ENCODE measurements at places on chromosomes 4 and X.

- DNase-seq, result no peak
Measured at GRCh38 chr4:43234626-43235415, 342.3 kb downstream of the GRXCR1 start.

DNA sequence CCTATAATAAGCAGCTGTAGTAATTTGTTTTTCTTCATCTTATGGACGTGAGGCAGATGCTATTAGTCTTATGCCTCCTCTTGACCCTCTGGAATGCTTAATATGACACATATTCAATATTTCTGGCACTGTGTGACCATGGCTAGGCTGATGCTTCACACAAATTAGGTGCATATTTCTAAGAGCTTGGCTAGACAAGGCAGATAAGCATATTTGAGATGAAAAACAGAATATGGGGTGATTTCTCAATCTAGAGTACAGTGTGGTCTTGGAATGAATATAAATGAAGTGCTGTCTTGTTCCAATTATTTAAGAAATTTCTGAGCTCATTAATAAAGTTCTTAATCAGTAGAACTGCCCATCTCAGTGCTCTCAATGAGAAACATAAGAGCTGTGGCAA, 156.2 kb downstream of the NPNT start:
- no peak for DNase-seq

DNA sequence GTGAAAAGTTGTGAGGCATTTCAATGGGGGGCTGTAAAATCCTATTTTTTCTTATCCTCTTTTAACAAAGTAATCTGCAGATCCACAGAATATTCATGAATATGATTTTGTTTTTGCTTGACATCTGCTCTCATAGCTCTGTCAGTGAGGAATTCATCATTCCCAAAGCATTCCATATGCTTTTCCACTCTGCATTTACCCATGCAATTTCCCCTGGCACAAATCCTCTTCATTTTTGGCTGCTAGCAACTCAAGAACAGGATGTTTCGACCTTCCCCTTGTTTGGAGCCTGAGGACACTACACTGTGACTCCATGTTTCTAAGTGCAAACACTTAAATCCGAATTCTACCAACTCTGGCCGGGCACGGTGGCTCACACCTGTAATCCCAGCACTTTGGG, 48.5 kb downstream of the KLHL15 start:
- no peak for DNase-seq

- no peak for DNase-seq
Measured at GRCh38 chr4:32864713-32865351, 2144.7 kb downstream of the PCDH7 start.

DNA sequence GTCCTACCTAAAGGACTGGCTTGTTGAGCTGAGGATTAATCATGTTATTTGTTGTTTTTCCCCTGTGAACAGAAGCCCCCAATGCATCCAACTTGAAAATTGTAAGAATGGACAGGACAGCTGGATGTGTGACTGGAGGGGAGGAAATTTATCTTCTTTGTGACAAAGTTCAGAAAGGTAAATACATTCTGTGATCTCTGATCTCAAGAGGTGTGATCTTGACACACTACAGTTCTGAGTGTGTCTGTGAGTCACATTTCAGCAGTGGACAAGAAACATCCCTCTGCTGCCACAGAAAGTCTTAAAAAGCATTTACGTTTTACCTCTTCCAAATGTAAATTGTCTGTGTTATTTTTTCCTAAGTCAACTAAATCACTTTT, 79.3 kb downstream of the NFKB1 start:
- DNase-seq, result peak; percentile 37

DNA sequence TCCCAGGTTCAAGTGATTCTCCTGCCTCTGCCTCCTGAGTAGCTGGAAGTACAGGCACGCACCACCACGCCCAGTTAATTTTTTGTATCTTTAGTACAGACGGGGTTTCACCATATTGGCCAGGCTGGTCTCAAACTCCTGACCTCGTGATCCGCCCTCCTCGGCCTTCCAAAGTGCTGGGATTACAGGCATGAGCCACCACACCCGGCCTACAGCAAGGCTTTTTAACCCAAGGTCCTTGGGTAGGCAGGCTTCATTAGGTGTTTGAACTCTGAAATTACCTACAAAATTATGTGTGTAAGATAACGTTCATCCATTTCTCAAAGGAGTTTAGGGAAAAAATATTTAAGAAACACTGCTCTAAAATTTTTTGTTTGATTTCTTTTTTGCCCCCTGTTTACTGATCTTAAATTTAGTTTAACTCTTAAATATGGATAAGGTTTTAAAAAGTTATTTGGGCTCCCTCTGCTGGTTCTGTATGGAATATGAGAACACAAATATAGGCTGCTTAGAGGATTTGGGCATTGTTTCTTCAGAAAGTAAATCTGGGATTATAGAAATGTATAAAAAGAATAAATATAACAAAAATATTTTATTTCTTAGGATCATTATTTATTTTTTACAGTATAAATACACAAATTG, 92.8 kb downstream of the CBR4 start:
- DNase-seq, result no peak

DNA sequence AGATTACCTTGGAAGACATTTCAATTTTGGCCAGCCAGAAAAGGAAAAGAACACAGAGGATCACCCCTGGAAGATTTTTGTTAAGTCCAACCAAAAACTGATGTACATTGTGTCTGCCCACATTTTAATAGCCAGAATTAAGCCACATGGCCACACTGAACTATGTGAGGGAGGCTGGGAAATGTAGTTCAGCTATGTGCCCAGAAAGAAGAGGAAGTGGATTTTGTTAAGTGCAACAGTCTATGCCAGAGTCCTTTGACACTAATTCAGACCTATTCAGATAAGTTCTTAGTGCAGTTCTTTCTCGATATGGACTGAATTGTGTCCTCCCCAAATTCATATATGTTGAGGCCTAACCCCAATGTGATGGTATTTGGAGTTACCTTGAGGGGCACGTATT, 18.4 kb downstream of the PRPS1 start:
- no peak for DNase-seq

GRCh38 chr4:15003401-15003890, 1.2 kb downstream of the CPEB2 start:
- peak; percentile 76 for DNase-seq

- DNase-seq, result no peak
Measured at GRCh38 chr4:123613586-123614344, 217.2 kb downstream of the SPRY1 start.
